ENCODE measurements at places on chromosomes 3 and 15.

- DNase-seq = no peak
Observed at GRCh38 chr15:76360416-76360815, 23.8 kb downstream of the ISL2 start.

- no peak for DNase-seq
Observed at GRCh38 chr3:13579063-13579462, 30.1 kb downstream of the FBLN2 start.

- no peak for DNase-seq
Observed at GRCh38 chr3:184491867-184492615, 69.5 kb upstream of the EPHB3 start.

DNA sequence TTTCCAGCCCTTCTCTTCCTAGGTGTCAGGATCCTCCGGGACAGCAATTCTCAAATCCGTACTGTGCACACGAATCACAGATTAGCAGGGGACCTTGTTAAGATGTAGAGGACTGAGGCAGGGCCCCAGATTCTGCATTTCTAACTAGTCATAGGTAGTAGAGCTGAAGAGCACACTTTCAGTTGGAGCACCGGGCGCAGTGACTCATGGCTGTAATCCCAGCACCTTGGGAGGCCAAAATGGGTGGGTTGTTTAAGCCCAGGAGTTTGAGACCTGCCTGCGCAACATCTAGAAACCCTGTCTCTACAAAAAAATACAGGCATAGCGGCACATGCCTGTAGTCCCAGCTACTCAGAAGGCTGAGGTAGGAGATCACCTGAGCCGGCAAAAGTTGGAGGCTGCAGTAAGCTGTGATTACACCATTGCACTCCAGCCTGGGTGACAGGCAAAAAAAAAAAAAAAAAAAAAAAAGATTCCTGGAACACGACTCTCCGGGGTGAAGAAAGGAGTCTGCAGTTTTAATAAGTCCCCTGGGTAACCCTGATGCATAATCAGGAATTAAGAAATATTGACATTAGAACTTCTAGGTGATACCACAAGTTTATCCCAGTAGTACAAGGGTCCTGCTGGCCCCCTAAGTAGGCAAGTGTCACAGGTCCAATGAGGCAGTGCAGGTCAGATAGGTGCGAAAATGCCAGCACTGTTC lies 21.4 kb upstream of the IGDCC3 start:
- DNase-seq = no peak

GRCh38 chr3:60055765-60056164 lies 1005.9 kb upstream of the CFAP20DC start:
- DNase-seq = no peak

- DNase-seq = no peak
Observed at GRCh38 chr3:160568989-160569388, 3.6 kb upstream of the KPNA4 start.

GRCh38 chr15:37100966-37101215 lies 542 bp upstream of the MEIS2 start:
- no peak for DNase-seq

GRCh38 chr15:69389426-69389825 lies 24.7 kb upstream of the KIF23 start:
- no peak for DNase-seq

DNA sequence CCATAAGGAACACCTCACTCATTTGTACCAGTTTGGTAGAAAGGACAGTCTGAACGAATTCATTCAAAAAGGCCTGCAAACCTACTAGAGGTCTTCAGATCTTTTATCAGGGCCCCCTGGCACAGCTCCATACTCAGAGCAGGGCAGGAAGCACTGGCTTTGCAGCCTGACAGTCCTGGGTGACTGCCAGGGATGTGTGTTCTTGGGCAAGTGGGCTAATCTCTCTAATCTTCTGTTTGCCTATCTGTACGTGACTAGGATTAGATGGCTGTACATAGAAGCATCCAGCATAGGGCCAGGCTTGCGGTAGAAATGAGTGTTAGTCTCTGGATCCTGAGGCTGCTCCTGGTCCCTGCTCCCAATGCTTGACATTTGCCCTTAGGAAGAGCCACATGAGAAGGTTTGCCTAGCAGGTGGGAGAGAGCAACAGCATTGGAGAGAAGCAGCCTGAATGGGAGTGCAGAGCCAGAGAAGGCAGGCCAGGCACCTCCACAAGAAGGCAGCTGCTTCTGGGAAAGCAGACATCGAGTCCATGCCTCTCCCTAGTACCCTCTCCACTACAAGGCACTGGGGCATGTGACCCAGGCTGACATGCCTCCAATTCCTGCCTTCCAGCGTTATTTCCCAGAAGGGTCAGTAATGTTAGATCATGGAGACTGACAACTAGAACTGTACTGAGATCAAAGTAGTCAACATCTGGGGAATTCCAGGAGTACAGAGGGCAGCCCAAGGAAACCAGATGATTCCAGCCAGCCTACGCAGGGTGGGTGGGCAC lies 1.0 kb upstream of the CXCR6 start:
- no peak for DNase-seq

GRCh38 chr3:43948013-43948412 lies 257.3 kb downstream of the ABHD5 start:
- DNase-seq = no peak

DNA sequence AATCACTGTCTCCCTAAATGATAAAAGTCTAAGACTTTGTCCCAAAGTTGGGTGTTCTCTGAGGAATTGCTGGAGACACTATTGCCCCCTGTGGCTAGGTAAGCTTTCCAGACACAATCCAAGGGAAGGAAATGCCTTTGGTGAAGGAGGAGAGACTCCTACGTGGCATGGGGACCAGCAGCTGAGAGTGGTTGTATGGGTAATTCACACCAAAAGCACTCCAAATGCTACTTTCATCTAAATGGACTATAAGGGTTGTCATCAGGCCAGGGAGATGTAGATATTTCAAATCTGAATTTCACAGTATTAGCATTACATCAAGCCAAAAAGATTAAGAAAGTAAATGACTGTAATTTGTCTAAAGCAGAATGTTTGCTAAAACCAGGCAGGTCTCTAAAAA lies 400.8 kb upstream of the THBS1 start:
- DNase-seq = no peak

- DNase-seq = no peak
Observed at GRCh38 chr3:52452570-52453221, 1.1 kb downstream of the TNNC1 start.

- DNase-seq = no peak
Observed at GRCh38 chr3:114460459-114460858, 166.6 kb downstream of the TIGIT start.

DNA sequence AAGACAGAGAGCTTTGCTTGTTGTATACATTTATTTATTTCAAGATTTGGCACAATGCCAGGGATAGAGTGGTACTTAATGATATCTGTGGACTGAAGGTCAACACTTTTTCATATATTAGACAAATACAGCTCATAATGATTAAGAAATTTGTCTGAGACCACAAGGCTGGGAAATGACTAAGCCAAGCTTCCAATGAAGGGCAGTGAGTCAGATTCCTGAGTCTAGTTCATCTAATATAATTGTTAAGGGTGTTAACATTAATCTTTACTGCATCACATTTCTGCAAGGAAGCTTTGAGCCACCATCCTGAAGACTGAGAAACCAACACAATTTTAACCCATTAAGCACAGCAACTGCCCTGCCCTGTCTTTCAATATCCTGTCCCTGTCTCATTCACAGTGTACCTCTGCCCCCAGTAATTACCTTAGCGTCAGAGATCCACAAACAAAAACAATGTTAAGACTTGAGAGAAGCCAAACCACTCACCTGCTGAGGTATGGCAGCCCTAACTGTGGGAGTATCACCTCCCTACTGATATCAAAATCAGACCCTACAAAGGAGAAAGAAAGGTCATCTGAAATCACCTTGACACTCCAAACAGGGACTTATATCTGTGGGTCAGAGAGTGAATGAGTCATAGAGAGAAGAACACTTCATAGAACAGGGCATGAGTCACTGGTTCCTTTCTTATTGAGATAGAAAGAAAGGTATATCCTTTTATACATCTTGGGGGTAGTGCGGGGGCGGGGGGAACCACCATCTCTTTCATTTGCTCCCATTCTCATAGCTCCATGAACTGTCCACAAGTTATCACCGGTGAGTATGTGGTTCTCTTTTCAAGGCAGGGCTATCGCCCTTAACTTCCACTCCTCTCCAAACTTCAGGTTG lies 74.7 kb downstream of the MAGI1 start:
- DNase-seq = no peak

GRCh38 chr3:15218689-15219088 lies 12.6 kb downstream of the CAPN7 start:
- no peak for DNase-seq

DNA sequence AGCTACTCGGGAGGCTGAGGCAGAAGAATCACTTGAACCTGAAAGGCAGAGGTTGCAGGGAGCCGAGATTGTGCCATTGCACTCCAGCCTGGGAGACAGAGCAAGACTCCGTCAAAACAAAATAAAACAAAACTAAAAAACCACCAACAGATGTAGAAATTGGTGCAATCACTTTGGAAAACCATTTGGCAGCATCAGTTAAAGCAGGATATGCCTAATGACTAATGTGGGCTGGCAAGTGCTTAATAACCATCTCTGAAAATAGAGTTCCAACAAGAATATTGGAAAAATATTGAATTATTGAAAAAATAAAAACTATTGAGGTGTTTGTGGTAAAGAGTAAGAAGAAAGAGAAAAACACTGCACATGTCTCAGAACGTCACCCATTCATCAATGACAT lies 16.1 kb upstream of the RTP3 start:
- DNase-seq = no peak

- no peak for DNase-seq
Observed at GRCh38 chr15:52710050-52710707, 31.0 kb upstream of the ATOSA start.

DNA sequence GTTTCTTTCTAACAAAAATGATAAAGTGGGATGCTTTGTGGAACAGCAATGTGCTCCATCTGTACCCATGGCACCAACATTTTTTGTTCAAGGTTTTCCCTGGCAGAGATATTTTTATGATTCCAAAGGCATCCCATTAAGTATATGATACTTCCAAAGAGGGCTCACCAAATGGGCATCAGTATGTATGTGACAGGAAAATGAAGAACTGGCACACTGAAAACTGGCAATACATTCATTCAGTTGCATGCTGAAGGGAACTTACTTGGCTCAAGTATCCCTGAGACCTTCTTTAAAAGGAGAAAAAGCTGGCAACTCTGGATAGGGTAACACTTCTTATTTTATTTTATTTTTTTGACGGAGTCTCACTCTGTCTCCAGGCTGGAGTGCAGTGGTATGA lies 249.8 kb downstream of the IL20RB start:
- no peak for DNase-seq

DNA sequence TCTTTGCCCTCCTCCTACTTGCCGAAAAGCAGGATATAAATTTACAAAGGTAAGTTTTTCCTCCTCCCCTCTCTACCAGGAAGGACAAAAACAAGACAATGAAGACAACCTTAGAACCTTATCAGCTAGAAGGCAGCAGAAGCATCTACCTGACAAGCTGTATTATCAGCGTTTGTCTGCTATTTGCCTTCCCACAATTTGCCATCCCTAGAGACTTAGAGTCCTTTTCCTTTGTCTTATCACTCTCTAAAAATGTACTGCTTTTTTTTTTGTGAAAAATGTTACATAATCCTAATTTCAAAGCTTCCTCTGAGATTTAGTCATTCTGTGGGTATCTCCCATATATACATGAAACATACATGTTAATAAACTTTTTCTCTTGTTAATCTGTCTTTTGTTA lies 176.9 kb upstream of the PROK2 start:
- no peak for DNase-seq

DNA sequence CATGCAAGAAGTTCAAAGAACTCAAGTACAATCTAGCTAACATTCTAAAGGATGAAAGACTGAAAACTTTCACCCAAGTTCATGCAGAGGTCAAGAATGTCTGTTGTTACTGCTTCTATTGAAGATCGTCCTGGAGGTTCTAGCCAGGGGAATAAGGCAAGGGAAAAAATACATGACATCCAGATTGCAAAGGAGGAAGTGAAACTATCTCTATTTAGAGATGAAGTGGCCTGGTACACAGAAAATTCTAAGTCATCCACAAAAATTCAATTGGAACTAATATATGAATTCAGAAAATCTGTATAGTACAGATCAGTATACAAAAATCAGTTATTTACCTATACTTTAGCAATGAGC lies 693.0 kb downstream of the NR2F2 start:
- DNase-seq = no peak

- no peak for DNase-seq
Observed at GRCh38 chr15:32887090-32887489, 169.3 kb downstream of the GREM1 start.

DNA sequence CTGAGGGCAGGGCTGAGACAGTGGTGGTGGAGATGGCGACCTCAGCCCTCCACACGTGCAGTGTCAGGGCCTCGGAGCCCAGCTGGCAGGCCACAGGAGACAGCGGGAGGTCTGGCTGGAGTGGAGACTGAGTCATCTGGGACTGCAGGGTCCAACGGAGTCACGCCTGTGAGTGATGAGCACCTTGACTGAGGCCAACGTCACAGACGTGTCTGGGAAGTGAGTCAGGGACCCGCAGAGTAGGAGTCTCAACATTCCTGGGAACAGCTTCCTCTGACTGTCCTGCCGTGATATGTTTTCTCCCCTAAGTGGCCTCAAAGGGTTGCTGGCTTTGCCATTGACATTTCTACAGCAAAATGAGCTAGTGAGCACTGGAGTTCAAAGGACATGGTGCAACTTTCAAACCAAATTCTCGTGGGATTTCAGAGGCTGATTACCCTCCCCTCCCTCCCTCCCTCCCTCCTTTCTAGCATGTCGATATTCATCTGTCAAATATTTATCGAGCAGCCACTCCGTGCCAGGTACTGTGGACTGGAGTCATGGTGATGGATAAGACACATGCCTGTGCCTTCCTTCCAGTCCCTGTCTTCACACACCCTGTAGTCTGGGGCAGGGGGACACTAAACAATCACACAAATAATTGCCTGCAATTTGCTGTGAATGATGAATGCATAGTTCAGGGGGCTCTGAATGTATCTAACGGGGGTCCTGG lies 53.3 kb upstream of the AMOTL2 start:
- no peak for DNase-seq

DNA sequence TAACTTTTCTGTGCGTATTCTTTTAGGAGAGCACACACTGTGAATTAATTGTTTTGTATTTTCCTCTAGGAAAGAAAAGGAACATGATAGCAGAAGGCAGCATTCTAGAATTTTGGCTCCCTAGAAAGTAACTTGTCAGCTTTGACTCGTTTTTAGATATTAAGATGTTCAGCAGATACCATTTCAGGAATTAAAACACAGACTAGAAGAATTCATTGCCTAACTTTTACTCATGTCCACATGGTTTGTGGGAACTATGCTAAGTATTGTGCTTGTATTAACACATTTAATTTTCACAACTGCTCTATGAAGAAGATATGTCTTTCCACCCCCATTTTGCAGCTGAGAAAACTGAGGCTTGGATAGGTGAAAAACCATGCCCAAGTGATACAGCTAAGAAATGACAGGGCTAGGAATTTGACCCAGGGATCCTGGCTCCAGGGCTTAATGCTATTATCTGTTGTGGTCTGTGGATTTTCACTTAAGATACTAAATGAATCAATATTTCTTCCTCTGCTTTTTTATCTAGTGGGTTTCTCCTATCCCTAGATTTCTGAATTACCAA lies 128.8 kb downstream of the MITF start:
- DNase-seq = no peak

Measured in tibial nerve (tissue), 4 donors.